NCI-H69 (cell line): ENCODE measurements at places on chromosomes 5 and 9.

DNA sequence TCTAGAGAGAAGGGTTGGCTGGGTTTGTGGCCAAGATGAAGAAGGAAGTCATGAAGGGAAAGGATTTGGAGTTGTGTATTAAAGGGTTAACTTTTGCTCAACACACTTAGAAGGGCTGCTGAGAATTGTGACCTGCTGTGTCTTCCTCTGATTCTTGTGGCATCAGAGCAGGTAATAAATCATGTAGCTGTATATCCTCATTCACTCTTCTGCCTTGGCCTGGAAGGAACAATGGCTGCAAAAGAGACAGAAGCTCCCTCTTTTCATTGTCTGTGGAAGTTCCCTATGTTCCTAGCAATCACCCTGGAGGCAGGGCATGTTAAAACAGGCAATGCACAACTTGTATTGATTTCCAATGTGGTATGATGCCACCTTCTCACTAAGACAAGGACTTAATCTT, 159.1 kb downstream of the LRRC70 start:
- DNase-seq = no peak

DNA sequence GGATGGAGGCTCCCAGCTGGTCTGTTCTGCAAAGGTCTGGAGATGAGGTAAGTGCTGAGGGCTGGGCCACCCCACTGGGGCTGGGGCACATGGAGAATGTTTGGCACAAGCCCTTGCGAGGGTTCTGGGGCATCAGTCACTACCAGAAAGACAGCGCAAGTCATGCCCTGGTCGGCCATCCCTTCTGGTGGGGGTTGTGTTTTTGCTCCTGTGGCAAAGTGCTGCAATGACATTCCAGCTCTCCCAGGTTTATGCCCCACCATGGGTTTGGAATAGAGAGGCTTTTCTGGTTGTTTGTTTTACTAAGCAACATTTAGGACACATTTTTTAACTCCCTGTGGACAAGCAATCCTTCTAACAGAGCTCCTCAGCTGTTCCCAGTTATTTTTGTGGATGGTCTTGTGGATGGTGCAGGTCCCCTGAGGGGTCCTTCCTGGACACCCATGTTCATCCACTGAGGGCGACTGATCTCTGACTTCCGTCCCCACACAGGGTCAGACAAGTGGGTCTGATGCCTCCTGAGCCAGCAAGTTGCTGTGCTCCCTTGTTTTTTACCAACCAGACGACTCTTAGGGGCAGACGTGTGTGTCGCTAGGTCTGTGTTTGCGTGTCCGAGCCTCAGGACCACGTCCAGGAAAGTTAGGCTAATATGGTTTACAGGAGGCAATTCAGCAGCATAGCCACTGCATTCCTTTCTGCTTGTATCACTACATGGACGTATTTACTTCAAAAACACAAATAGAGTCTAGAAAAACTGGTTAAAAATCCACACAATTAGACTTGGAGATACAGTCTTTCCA, 64.9 kb upstream of the ECM2 start:
- DNase-seq = no peak

GRCh38 chr9:112894699-112895098, 4.0 kb upstream of the SLC46A2 start:
- no peak for DNase-seq

DNA sequence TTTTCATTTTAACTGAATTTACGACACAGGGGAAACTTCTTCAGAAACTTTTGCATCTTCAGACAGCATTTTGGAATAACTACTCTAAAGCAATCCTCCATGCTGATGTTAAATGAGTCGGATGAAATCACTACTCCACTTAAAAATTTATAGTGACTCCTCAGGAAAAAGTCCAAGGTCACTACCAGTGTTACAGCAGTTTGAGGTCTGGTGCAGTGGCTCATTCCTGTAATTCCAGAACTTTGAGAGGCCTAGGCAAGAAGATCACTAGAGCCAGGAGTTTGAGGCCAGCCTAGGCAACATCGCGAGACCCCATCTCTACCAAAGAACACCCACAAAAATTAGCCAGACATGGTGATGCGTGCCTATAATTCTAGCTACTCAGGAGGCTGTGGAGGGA, 5.9 kb upstream of the GAS1 start:
- no peak for DNase-seq

GRCh38 chr5:3429962-3430361, 165.7 kb upstream of the IRX1 start:
- no peak for DNase-seq

DNA sequence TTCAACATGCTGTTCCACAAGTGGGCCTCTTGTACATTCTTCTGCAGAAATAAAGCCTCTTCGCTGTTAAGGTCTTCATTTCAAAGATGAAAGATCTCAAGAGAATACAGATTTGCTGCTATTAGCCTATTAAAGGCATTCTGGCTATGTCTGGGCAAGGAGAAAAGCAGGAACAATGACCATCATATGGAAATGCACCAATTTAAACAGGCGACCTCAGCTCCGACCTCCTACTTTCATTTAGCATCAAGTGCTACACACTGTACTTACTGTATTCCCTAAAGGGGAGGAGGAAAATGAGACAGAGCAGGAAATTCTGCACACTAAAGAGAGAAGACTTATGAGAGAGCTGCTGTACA, 64.8 kb downstream of the HABP4 start:
- no peak for DNase-seq

DNA sequence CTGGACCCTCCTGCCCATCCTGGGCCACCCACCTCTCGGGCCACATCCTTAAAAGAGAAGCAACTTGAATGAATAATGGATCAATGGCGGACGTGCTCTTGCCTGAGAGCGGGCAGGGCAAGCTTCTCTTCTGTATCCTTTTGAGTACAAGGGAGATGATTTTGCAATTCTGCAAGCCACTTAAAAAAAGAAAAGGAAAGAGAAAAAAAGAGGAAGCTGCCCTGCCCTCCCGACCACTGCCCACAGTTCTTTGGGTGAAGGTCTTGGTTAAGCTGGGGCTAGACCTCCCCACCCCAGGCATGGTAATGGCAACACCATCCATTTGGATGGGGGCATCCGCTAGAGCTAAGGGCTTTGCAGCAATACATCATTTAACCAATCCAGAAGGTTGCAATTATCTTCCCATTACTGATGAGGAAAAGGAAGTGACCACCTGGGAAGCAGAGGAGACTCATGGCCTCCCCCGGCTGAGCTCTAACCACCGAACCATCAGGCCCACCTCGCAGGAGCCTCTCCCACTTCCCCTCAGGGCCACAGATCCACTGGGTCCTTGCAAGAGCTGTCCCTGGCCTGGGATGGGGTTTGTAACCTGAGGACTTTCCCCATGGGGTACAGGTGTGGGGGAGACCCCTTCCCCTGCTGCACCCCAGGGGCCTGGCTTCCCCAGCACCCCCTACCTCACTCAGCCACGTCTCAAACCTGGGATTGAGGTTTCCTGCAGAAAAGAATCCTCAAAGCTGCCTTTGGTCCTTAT, 27.8 kb upstream of the LAMC3 start:
- peak; percentile 79 for DNase-seq

GRCh38 chr9:136273244-136273865, 27.7 kb upstream of the QSOX2 start:
- DNase-seq = no peak

DNA sequence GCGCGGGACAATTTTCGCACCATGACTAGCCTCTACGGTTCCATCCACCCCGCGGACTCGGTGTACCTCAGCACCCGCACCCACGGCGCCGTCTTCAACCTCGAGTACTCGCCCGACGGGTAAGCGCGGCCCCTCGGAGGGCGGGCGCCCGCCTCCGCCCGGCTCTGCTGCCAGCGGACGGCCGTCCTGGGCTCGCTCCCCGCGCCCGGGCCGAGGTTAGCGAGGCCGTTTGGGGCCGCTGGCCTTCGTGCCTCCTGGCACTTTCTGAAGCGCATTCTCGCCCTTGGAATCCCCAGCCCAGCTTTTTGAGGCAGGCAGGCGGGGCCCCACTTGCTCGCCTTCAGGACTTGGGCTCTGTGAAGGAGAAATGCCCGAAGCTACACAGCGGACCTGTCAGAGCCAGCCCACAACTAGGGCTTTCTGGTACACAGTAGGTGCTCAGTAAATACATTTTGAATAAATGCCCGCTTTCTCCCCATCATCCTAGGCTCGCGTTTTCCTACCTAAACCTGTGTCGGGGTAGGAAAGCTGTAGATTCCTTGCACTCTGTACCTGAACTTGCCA, 772 bp downstream of the DCAF10 start:
- DNase-seq = peak; percentile 57

DNA sequence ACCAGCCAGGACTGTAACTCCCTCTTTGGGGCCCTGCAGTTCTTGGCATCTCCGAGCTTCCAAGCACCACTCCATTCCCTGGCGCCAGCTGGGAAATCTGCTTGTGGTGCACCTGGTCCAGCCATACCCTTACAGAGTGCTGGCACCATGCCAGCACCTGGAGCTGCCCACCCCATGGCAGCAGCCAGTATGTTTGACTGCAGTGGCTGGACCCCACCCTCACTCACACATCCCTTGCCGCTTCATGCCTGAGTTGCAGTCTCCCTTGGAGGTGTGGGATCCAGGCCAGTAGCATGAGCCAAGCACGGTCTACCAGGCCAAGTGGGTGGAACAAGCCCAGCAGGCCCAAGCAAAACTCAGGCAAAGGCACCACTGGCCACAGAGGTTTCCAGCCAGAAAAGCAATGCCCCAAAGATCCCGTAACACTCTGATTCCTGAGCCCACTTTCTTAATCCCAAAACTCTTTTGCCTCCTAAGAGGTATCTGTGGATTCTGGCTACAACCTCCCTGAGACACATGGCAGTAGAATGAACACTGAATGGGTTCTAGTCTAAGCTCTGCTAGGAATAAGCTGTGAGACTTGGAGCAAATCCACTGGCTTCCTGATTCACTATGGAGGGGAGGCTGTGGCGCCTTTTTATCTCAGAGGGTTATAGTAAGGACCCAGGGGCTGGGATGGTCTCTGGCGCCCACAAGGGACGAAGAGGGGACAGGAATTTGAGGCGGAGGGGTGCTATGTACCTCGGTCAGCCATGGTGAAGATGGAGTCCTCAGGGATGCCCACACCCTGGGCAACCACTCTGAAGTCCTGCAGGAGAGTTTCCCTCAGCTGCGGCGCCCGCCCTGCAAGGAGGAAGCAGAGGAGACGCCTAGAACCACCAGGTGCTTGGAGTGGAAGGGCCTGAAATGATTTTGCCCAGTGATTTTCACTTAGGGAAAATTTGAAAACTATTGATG, 5.6 kb downstream of the AMBP start:
- DNase-seq = peak; percentile 54

DNA sequence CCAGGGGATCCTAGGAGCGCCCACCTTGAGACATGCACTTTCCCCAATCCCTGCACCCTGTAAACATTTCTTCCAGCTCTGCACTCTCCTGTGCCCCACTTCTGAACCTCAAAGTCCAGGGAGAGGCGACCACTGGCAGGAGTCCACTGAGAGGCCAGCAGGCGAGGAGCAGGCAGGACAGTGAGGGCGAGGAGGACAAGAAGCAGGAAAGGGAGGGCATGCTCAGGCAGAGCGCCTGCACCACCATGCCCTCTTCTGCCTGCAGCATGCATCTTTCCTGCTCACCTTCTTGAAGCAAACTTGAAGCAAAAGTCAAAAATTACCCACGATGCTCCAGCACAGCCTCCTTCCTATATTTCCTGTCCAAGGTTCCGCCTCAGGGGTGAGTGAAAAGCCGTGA, 10.1 kb downstream of the ARSB start:
- DNase-seq = no peak

GRCh38 chr5:68419637-68420452, 204.3 kb downstream of the PIK3R1 start:
- DNase-seq = peak; percentile 71

GRCh38 chr9:134438195-134438788, 112.0 kb downstream of the RXRA start:
- DNase-seq = peak; percentile 17

DNA sequence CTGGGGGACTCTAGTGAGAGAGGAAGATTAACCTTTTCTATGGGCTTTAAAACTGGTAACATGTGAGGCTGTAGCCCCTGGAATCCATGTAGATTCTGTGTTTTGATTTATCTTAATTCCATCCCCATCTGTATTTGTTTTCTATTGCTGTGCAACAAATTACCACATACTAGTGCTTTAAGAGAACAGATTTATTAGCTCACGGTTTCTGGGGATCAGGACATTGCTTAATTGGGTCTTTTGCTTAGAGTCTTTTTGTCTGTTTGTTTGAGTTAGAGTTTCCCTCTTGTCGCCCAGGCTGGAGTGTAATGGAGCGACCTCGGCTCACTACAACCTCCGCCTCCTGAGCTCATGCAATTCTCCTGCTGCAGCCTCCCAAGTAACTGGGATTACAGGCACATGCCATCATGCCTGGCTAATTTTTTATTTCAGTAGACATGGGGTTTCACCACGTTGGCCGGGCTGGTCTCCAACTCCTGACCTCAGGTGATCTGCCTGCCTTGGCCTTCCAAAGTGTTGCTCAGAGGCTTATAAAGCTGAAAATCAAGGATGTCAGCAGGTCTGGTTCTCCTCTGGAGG, 29.9 kb upstream of the GNA14 start:
- DNase-seq = no peak

DNA sequence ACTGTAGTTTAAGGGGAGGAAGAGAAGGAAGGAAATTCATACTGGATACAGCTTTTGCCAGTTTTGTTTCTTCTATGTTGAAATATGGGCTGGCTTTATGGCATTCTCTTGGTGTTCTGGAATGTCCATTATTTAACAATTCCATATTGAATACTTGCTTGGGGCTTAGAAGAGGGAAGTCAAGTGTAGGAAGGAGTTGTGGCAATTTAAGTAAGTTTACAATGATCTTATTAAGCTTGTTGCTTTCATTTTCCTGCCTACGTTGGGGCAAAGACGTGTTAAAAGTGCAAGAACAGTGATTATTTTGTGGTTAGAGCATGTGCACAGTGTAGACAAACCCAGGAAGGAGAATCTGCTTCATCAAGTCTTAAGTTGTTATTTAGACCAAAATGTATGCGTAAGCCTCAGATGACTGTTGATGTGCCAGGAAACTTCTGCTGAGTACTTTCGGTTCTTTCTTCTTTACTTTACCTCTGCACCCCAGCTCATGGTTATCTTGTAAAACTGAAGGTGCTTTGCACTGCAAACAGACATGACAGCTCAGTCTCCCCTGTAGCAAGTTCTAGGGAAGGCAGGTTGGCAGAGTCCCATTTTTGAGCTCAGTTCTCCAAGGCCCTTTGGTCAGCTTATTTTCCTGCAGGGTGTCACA, 75.8 kb downstream of the F2RL2 start:
- no peak for DNase-seq

DNA sequence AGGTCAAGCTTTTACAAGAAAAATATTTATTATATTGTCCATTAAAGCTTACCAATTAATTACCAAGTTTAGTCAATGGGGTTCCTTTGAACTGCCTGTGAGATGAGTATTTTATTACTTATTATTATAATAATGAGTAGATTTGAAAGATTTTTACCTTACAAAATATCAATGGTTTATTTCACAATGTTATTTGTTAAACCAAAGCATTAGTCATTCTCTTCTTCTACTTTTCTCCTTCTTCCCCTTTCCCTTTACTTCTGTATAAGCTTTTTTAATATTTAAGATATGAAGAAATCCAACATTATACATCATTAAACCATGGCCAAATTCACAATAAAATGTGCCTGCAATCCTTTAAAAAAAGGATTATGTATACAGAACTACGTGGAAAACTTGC, 369.5 kb downstream of the ARL15 start:
- DNase-seq = no peak

GRCh38 chr5:140557965-140558364, 692 bp upstream of the SRA1 start:
- DNase-seq = no peak
